ENCODE measurements at places on chromosomes 5 and 9.

GRCh38 chr9:107340920-107341632, 58.0 kb downstream of the RAD23B start:
- peak; percentile 88 for DNase-seq

GRCh38 chr5:141119250-141119649, 2.4 kb upstream of the PCDHB4 start:
- DNase-seq = no peak

GRCh38 chr5:31682025-31682424, 43.1 kb downstream of the PDZD2 start:
- DNase-seq = no peak

DNA sequence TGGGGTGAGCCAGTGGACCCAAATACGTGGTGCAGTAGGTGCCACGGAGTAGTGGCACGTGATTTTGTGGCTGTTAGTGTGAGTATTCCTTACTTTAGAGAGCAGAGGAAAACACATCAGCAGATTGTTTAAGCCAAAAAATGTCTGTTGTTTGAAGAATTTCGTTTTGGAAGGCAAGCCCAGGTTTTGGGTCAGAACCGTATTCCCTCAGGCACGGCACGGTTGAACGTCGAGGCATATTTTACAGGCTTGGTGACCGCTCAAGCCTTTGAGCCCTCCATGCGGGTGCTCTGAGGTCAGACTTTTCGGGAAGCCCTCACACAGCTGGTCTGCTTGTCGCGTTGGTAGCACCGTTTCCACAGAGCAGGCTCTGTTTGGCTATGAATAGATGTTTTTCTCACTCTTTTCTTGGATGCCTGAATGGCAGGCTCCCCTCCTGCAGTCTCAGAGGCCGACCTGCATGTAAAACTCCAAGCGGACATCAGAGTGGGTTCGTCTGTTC, 27.2 kb downstream of the NEK6 start:
- DNase-seq = no peak

- no peak for DNase-seq
Measured at GRCh38 chr5:16853518-16853917, 82.6 kb downstream of the MYO10 start.

DNA sequence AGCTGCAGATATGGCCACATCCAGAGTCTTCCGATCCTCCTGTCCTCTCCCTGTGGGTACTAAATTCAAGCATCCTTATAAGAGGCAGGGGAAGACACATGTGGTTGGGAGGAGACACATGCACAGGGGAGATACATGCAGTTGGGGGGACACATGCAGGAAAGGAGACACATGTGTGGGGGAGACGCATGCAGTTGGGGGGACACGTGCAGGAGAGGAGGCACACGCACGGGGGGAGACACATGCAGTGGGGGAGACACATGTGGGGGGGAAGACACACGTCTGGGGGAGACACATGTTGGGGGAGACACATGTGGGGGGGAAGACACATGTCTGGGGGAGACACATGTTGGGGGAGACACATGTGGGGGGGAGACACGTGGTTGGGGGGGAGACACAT, 21.2 kb upstream of the OLFM1 start:
- DNase-seq = no peak

GRCh38 chr5:72065751-72066255, 41.5 kb upstream of the MAP1B start:
- no peak for DNase-seq

DNA sequence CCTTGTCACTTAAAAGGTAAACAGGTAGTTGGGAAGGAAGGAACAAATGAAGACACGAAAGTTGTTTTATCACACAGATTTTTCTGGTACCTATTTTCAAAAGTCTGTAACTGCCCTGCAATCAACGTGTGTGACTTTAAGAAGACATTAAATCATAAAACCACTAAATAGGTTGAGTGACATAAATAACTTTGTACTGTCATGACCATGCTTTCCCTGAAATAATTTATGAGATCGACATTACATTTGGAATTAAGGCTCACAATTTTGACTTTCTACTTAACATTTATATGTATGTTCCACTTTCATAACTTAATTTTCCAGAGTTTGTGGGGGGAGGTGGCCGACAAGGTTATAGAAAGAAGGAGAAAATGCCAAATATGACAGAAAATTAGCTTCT, 181.1 kb downstream of the MLLT3 start:
- no peak for DNase-seq

- no peak for DNase-seq
Measured at GRCh38 chr9:110700953-110701352, 32.4 kb downstream of the MUSK start.

- no peak for DNase-seq
Measured at GRCh38 chr9:113941056-113941455, 64.9 kb downstream of the ZNF618 start.

DNA sequence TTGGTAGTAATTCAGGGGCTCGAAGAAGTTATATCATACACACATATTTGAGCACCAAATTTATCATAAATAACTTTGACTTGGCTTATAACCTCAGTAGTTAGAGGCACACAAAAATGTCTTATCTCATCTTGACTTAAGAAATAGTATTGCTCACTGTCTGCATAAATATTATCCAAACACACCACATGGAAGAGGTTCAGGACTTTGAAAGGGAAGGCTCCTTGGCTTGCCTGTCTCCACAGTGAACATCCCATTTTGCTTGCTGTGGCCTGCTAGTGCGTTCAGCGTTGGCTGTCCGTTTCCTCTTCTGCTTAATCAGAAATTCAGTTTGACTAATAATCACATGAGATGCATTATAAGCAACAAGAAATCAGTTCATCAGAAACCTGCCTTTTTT, 13.9 kb downstream of the GRXCR2 start:
- DNase-seq = no peak

- no peak for DNase-seq
Measured at GRCh38 chr9:131397100-131397790, 3.4 kb downstream of the PRRC2B start.

GRCh38 chr9:38414040-38414723, 10.1 kb downstream of the IGFBPL1 start:
- DNase-seq = no peak

DNA sequence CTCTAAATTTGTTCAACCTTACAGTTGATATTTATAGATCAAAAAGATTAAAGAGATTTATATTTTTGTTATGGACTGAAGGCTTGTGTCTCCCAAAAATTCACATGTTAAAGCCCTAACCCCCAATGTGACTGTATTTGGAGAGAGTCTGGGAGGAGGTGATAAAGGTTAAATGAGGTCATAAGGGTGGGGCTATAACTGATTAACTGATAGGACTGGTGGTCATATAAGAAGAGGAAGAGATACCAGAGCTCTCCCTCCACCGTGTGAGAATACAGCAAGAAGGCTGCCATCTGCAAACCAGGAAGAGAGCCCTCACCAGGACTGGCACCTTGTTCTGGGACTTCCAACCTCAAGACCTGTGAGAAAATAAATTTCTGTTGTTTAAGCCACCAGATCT, 264.3 kb downstream of the ENC1 start:
- DNase-seq = no peak

DNA sequence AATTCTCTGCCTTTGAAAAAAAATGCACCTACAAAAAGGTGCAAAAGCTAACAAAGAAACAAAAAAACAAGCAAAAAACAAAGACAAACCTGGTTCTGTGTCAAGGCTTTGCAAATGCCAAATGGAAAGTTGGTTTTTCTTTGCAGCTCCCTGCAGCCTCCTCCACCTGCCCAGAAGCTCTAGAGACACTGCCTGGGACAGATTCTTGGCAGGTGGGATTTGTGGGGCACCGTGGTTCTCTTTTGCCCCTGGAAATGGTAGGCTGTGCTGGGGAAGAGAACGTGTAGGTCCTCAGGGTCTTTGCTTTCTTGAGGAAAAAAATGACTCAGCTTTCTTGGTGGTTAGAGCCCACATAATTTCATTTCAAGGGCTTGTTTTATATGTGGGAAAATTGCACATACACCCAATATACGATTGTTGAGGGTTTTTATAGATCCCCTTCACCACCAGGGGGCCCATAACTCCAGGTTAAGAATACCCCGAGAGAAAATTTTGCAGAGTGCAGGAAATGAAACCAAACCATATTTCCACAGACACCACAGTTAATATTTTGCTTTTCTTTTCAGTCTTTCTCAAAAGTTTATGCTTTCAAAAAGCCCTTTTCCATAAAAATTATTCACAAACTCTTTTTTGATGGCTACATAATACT, 58.7 kb downstream of the NXNL2 start:
- peak; percentile 69 for DNase-seq

GRCh38 chr9:137038916-137039315, 7.0 kb upstream of the FUT7 start:
- DNase-seq = no peak

- DNase-seq = no peak
Measured at GRCh38 chr5:16712620-16713019, 95.8 kb upstream of the RETREG1 start.

DNA sequence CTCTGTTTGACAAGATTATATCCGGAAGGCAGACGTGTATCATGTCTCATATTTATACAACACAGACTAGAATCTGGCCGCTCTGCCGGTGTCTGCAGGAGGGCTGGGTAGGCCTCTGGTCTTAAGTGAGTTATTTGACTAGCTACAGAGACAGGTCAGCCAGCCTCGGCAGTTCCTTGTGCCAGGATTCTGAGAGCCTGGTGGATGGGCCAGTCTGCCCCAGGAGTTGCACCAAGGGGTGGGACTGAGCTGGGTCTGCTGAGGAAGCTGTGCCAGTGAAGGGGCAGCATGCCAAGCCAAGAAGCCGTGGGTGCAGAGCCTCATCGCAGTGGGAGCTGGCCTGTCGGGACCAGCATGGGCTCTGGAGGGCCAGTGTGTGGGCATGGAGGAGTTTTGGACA, 7.1 kb downstream of the SNX18 start:
- no peak for DNase-seq

GRCh38 chr9:123220127-123220526, 48.3 kb downstream of the STRBP start:
- DNase-seq = no peak

DNA sequence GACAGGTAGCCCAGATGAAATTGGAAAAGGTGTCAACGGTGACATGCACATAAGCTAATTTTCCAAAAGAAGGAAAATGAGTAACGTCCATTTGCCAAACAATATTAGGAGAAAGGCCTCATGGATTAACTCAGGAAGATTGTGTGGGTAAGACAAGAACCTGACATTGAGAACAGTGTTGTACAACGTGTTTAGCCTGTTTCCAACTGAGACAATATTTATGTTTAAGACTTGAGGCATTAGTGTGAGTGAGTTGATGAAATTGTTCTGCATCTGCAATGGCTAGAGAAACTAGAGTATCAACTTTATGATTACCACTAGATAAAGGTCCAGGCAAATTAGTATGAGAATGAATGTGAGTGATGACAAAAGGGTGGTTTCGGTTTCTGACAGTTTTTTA, 191.3 kb upstream of the RAI14 start:
- DNase-seq = no peak

GRCh38 chr5:54601411-54602230, 84.1 kb downstream of the SNX18 start:
- no peak for DNase-seq

- peak; percentile 77 for DNase-seq
Measured at GRCh38 chr9:98998441-98999151, 54.9 kb downstream of the COL15A1 start.

- DNase-seq = no peak
Measured at GRCh38 chr9:114688379-114688778, 6.4 kb upstream of the TEX48 start.

DNA sequence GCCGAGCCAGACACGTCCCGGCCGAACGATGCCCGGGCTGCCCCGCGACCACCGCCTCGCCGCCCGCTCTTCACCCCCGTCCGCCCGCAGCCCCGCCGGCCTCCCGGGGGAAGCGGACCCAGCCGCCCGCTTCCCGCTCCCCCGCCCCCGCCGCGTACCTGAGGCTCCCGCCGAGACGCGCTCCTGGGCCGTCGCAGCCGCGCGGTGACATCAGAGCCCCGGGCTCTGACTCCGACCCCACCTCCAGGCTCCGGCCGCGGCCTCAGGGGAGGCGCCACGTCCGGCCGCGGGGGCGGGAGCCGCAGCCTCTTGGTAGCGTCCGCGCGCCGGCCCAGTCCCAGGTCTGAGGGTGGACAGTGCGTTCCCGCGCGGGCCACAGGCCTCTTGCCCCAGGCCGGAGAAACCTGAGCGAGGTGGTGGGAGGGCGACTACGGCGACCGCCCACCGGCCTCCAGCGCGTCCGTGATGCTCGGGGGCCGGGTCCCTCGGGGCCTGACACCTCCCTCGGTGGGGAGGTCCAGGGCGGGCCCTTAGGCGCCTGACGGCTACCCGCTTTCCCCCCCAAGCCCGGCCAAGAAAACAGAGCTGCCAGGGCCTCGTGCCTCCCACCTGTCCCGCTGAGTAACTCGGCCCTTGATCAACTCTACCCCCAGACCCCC, at the start of gene SHROOM1:
Gene SHROOM1 (minus strand): TSS at position 212 of the 659 bp plus-strand sequence. CDS start 4,507 bp downstream, outside the sequence.
- peak; percentile 40 for DNase-seq

DNA sequence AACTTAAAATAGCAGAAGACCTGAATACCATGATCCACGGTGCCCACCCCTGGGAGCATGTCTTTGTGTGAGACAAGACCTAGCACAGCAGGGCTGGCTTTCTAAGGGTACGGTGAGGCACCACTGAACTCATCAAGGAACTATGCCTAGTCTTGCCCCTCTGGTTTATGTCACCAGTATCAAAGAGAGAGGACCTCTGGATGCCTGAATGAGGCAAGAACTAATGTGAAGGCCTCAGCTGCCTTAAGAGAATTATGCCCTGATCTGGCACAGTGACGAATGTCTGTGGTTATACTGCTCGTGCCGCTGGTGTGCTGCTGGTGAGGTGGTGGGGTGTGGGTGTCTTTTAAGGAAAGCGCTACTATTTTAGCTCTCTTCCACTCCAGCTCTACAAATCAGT, 23.0 kb downstream of the NREP start:
- peak; percentile 42 for DNase-seq

DNA sequence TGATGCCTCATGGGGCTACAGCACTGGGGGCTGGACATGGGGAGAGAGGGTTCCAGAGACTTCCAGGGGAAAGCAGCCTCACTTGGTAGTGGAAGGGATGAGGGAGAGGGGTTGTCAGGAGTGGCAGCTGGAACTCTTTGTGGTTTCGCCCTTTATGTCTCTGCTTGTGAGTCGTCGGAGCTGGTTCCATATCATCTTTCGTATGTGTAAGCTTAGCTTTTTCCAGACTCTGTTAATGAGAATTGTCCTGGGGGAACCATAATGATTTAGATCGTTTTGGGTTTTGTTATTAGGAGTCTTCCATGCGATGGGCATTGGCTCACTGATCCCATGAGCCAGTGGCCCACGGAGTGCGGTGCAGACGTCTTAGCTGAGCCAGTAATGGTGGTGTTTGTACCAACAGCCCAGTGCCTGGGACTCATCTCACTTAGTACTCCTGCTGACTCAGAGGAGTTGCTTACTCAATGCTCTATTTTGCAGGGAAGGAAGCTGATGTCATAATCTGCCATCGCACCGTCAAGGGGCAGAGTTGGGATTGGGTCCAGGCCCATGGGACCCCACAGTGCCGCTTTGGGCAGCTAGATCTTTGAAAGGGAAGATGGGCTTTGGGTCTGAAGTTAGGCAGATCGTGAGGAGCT, 48.5 kb downstream of the NEK6 start:
- DNase-seq = no peak

GRCh38 chr5:172659909-172660628, 19.0 kb downstream of the NEURL1B start:
- no peak for DNase-seq

GRCh38 chr5:33968211-33969005, 16.1 kb downstream of the SLC45A2 start:
- DNase-seq = no peak

GRCh38 chr5:147539053-147539452, 29.2 kb upstream of the DPYSL3 start:
- no peak for DNase-seq

GRCh38 chr9:110183208-110184145, 24.5 kb downstream of the C9orf152 start:
- peak; percentile 72 for DNase-seq

- no peak for DNase-seq
Measured at GRCh38 chr5:34967540-34967939, 38.2 kb downstream of the DNAJC21 start.
